ENCODE measurements at places on chromosomes 3 and 15.
A peak's percentile ranks its signal among the peaks of the same experiment; 100 is the strongest.

DNA sequence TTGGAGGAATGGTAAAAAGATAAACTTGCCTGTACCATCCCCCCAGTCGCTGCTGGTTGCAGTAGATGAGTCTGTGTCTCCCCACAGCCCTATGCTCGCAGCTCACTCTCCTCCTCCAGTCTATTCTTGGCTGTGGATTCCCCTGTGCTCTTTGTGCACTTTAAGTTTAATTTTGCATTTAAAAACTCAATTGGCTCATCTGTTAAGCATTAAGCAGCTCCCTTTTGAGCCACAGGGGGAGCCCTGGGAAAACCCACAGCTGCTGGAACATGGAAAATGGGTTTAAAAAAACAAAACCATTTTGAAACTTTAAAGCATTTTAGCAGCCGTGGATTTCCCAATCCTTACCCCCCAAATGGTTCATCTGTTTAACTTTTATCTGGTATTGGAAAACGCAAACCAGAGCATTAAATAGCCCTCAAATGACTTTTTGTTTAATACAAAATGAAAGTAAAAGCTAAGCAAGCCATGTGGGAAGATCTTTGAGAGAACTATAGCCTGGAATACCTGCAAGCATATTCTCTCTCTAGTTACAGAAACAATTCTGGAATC, 536.9 kb downstream of the ZIC1 start:
- no peak for DNase-seq

DNA sequence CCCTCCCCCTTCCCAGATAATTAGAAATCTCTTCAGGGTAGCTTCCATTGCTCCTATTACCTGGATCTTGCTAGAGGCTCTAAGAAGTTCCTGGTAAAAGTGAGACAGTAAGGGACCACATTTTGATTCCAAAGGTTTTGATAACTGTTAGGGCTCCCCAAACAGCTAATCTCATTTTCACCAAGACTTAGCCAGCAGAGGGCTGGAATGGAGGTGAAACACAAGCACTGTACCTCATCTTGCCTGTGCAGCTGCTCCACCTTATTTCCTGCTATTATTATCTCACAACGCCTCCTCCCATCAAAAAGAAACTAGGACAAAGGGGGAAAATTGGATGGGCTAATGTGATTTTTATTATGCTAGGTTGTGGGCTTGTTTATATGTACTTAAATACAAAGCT, 7.3 kb downstream of the SETD5 start:
- peak; percentile 88 for DNase-seq

DNA sequence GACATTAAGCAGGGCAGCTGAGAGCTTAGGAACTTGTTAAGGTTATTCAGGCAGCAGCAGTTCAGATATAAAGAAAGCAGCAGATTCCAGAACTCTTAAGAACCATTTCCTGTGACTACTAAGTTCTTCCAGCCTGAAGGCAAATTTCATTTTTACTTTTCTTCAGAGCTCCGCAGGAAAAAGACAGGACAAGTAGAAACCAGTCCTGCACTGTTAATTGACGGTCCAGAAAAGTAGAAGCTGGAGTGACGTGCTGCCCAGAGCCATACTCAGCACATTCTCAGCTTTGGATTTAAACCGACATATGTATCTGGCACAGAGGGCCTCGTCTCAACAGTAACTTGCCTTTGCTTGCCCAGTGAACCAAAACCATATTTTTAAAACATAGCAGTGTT, 219.4 kb upstream of the STRIT1 start:
- DNase-seq, result no peak

DNA sequence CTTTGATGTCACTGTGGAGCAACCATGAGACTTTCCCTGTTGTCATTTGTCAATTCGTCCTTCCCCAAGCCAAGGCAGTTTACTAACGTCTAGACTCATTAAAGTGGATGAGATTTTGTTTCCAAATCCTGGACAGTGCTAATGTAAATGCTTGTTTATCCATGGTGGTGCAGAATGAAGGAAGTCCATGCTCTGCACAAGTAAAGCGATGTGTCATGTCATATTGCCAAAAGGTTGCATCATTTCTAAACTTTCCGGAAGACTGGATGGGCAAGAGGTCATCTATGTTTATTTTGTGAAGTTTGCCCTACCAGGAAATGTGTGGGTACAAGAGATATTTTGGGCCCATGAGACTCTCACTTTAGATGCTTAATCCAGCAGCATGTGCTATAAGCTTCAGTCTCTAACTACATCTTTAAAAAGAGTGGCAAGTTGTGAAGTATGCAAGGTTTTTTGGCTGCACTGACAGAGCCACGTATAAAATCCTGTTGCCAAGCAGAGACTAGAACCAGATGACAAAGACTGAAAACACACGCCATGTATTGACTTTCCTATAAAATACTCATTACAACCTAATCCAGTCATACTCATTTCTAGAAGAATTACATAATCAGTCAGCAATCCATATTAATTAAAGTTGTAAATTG, 72.1 kb upstream of the FNDC3B start:
- DNase-seq, result no peak

- DNase-seq, result no peak
Measured at GRCh38 chr3:123632161-123632655, 47.4 kb upstream of the HACD2 start.

DNA sequence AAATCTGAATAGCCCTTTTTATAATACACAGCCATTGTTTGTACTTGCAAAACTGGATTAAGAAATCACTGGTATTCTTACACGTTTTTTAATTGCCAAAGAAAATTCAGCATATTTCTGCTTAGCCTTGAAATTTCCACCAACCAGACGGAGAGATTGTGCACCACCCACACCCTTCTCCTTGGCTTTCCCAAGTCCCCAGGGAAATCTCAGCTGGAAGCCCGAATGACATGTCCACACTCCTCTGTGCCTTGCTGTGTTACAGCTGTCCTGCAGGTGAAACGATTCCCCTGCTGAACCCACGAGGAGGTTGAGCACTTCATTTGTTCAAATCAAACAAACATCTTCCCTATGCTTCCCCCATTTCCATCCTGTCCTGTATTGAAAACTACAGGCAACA, 49.6 kb upstream of the PPARG start:
- DNase-seq, result no peak

GRCh38 chr15:40106203-40107161, 2.2 kb downstream of the BMF start:
- peak; percentile 29 for DNase-seq

GRCh38 chr15:23566071-23566554, 639 bp downstream of the MKRN3 start:
- DNase-seq, result peak; percentile 56

GRCh38 chr3:121592856-121593702, at the start of gene FBXO40:
Gene FBXO40, plus strand, starts transcription at chr3:121593379. Its CDS starts 27,197 bp downstream, at chr3:121620576.
- DNase-seq, result peak; percentile 69

DNA sequence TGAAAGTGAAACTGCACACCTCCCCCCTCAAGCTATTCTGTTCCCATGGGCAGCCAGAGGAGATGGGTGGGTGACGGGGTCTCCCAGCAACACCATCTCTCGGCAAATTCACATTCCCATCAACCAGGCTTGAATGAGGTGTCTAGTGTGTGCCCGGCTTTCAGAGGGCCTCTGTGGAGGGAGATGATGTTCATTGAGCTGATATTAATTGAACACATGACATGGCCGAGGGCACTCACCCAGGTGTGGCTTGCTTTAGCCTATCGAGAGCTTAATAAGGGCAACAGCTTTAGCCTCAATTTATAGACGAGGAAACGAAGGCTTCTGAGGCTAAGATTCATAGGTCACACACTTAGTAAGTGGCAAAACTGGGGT, 288.0 kb downstream of the UACA start:
- no peak for DNase-seq

DNA sequence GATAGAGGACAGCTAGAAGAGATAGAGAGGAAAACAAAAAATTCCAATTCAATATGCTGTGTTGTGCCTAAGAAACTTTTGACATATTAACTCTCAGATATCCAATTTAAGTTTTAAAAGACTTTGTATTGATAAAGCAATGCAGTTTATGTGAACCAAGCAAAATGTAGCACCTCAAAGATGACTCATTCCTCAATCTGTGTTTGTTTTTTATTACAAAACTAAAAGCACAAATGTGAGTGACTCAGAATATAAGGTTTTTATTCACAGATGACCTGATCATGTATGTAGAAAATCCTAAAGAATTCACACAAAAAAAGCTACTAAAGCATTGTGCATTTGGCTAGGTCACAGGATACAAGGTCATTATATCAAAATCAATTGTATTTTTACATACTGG, 11.1 kb downstream of the HCLS1 start:
- no peak for DNase-seq

GRCh38 chr15:77557144-77557543, 75.6 kb downstream of the LINGO1 start:
- no peak for DNase-seq

GRCh38 chr15:93245661-93246042, 156.6 kb upstream of the RGMA start:
- DNase-seq, result no peak

GRCh38 chr15:78127882-78128281, 3.4 kb downstream of the CIB2 start:
- DNase-seq, result peak; percentile 32

DNA sequence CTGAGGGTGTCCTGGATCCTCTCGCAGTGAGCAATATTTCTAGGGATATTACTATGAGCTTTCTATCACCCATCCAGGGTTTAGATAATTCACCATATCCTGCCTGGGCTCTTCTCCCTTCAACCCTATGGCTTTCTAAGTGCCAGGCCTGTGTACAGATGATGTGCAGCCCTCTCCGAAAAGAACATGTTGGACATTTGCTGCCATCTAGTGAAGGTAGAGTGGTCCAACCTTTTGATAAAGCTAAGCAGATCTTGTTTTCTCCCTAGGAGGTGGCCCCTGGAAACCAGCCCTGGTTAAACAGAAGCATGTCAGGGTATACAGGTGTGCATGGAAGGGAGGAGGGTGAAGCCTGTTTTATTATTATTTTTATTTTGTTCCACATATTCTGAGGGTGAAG, 27.9 kb upstream of the SCN10A start:
- no peak for DNase-seq

DNA sequence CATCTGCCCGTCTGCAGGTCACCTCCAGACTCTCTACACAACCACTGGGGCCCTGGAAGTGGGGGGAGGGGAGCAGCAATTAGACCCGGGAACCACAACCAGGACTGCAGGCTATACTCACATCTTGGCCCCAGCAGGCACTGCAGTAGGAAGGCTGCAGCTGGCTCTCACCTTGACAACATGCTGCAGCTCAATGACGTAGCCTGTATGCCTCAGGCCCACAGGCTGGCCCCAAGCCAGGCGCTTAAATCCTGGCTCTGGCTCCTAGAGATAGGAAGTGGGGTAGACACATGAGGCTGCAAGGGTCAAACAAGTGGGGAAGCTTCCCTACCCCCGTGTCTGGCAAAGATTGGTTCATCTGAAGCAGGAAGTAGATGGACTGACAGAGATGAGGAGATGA, 4.6 kb upstream of the QRICH1 start:
- DNase-seq, result peak; percentile 1

DNA sequence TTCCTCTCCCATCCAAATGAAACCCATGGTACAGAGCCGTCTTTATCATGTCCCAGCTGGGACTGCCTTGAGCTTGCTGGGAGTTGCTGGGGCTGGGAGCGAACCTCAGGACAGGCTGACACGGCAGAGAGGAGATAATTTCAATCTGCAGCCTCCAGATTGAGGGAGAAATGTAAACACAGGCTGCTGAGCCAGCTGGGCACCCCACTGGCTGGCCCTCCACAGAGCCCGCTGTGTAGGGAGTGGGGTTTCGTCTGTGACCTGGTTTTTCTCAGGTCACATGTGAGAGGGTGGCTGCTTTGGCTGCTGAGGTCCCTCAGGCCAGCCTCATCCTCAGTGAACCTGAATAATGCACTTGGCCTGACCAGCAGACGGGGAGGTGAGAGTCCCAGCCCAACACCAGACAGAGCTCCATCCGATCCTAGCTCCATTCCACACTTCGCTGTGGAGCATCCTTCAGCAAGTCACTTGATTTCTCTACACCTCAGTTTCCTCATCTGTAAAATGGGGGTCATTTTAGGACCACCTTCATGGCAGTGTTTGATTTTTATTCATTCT, 121.6 kb upstream of the MRPS22 start:
- no peak for DNase-seq

GRCh38 chr15:74695597-74696397, at the start of gene EDC3:
Gene EDC3, minus strand, starts transcription at chr15:74696024. Its CDS starts 20,900 bp downstream, at chr15:74675124.
- peak; percentile 91 for DNase-seq

- no peak for DNase-seq
Measured at GRCh38 chr3:24004171-24004938, 59.3 kb downstream of the NR1D2 start.

- DNase-seq, result no peak
Measured at GRCh38 chr15:80203361-80203885, 48.6 kb downstream of the CTXND1 start.

GRCh38 chr3:28287046-28287445, 45.6 kb downstream of the CMC1 start:
- no peak for DNase-seq

GRCh38 chr3:19220311-19220710, 72.0 kb downstream of the KCNH8 start:
- DNase-seq, result no peak

GRCh38 chr15:91203619-91204203, 103.7 kb downstream of the SV2B start:
- DNase-seq, result no peak

- DNase-seq, result no peak
Measured at GRCh38 chr15:78177447-78177873, 28.3 kb downstream of the IDH3A start.

- DNase-seq, result no peak
Measured at GRCh38 chr3:152613851-152614250, 221.1 kb upstream of the P2RY1 start.

DNA sequence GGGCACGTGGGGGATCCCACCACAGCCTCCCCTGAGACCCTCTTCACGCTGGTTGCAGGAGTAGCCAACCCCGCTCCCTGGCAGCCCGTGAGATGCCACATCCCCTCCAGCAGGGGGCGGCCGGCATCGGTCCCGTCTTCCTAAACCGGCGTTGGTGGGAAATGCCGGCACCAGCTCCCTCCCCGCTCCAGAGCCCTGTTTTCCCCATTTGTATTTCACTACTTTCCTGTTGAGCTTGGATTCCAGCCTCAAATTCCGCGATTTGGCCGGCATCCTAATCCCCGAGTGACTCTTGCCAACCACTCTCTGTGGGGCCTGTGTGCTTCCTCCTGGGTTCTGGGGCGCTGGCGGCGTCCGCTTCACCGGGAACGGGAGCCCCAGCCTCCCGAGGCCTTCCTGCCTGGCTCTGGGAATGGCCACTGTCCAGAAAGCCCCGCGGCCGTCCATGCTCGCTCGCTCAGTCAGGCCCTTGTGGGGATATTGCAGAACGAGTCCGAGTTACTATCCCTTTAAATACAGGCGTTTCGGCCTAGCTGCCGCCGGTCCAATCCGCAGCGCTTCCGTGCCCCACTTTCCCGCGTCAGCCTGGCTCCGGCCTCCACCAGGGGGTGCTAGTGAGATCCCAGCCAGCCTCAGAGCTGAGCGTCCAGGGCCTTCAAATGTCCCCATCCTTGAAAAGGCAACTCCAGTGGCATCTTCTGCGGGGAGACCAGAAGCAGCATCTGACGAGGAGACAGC, 8.1 kb upstream of the ADAMTS17 start:
- DNase-seq, result peak; percentile 52

- no peak for DNase-seq
Measured at GRCh38 chr3:138445236-138445635, 10.8 kb downstream of the ESYT3 start.

- no peak for DNase-seq
Measured at GRCh38 chr3:112718516-112718915, 77.6 kb upstream of the CCDC80 start.

All from NCI-H1417 (cell line).